Activated CD4-positive, alpha-beta T cell treated with anti-CD3 and anti-CD28 coated beads, Interleukin-2, amount 10 ng/mL, durations not matched to agents 7 days and 5 days (primary cell): ENCODE measurements at places on chromosomes 1 and 21. TPM values are rescaled to one million over a fixed set of nuclear protein-coding genes. Genes with fewer than 3 reads are reported as not detected.

DNA sequence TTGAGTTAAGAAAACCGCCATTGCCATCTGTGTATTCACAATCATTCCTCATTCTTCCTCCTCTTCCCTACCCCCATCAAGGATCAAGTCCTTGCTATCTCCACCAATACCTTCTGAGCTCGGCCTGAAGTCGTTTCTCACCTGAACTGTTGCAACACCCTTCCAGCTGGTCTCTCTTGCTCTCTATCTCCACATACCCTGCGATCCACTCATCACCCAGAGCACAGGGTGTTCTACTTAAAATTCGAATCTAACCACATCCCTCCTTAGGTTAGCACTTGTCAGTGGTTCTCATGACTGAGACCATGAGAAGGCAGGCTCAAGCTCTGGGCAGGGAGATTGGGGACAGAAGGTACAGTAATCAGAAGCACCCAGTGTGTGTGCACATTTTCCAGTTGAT, 4.6 kb downstream of the IVL start:
- peaks cover 21% of the 10 kb centered on the region for H3K27me3 ChIP-seq
- no peak for DNase-seq
- no peaks in the 10 kb centered on the region for H3K36me3 ChIP-seq
- no peak overlapping the region for H3K4me3 ChIP-seq
- no peak overlapping the region for H3K27ac ChIP-seq

DNA sequence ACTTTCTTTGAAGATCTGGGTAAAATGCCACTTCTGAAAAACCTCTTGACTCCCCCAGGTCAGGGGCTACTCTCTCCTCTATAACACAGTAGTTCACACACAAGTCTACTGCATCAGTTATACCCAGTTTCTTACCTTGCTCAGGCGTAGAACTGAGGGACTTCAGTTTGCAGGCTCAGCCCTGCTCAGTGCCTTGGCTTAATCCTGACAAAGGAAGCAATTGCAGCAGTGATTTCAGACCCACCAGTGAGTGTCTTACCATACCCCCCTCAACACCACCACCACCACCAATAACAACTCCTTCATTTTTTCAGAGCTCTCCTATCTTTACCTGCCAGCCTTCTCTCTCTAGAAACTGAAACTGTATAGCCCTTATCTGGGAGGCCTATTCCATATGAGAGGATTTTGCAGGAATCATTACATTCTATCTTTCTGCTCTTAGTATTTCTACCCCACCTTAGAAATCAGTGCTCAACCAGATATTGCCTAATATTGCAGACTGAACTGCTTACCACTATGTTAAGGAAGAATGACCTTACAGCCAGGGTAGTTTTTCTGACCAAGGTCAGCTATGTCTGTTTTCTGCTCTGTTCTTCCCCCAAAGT, 105.5 kb upstream of the S1PR1 start:
- H3K27ac ChIP-seq: peak overlapping the region; percentile 61
- DNase-seq: no peak
- H3K27me3 ChIP-seq: no peaks in the 10 kb centered on the region

- H3K4me1 ChIP-seq: peaks cover 18% of the 10 kb centered on the region
- peak; percentile 17 for DNase-seq
- H3K27me3 ChIP-seq: peaks cover 4% of the 10 kb centered on the region
- peak overlapping the region; percentile 3 for H3K4me3 ChIP-seq
- H3K36me3 ChIP-seq: peaks cover 5% of the 10 kb centered on the region
Observed at GRCh38 chr21:37207441-37208009, 59.6 kb downstream of the VPS26C start.

GRCh38 chr1:244628789-244629188, 24.1 kb upstream of the DESI2 start:
- no peak for DNase-seq
- H3K36me3 ChIP-seq: no peaks in the 10 kb centered on the region
- H3K27ac ChIP-seq: no peak overlapping the region

DNA sequence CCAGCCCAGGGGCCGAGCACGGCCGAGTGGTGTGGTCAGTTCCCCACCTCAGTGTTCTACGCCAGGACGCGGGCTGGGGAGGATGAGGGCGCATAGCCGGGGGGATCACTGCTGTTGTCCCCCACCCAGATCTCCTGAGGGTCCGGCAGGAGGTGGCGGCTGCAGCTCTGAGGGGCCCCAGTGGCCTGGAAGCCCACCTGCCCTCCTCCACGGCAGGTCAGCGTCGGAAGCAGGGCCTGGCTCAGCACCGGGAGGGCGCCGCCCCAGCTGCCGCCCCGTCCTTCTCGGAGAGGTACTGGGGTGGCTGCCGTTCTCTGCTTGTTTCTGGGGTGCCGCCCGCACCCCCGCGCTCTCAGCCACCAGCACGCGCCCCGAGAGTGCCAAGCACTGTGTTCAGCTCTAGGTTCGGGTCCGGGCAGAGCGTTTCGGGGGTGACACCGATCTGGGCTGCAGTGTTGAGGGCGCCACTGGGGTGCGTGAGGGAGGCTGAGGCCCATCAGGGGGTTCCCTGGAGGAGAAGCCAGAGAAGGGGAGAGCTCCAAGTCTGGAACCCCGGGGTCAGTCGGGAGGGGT, 17.4 kb downstream of the SAMD11 start:
- H3K27ac ChIP-seq: no peak overlapping the region
- H3K27me3 ChIP-seq: peaks cover 32% of the 10 kb centered on the region
- H3K36me3 ChIP-seq: peaks cover 7% of the 10 kb centered on the region
- no peak for DNase-seq
- H3K4me1 ChIP-seq: peaks cover 4% of the 10 kb centered on the region

- H3K36me3 ChIP-seq: peaks cover 20% of the 10 kb centered on the region
- no peaks in the 10 kb centered on the region for H3K4me1 ChIP-seq
- H3K27ac ChIP-seq: no peak overlapping the region
- no peaks in the 10 kb centered on the region for H3K27me3 ChIP-seq
- H3K4me3 ChIP-seq: no peak overlapping the region
- no peak for DNase-seq
Observed at GRCh38 chr1:54186056-54186455, 13.8 kb downstream of the CYB5RL start.

DNA sequence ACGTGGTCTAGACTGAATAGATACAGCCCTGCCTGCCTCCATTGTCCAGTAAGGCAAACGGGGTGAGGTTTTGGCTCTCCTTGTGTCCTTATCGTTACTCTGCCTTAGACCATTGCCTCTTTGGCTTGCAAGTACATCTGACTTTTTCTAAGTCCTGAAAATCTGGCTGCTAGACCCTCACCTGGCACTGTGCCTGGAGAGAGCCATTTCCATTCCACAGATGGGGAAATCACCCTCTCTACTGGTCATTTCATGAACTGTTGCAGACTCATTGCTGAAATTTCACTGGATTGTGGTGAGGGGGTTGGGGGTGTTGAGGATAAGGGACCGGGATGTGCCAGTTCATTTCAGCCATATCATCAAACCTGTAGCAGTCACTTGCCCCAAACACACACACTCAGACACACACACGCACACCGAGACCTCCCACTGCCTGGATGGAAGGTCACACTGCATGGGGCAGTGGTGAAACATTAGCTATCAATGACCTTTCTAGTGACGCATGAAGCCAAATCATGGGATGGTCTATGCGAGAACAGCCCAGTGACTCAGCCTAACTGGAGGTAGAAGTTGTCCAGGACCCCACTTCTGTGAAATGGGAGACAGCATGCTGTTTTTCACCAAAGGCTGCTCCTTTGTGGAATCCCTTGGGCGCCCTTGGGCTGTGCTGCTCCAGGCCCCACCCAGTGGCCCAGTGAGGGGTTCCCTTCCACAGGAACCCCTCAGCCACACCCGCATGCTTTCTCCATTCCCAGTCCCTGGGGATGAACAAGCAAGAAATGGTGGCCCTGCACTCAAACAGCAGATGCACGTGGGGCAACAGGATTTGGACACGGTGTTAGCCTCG, 34.9 kb upstream of the VASH2 start:
- no peak overlapping the region for H3K27ac ChIP-seq
- no peaks in the 10 kb centered on the region for H3K4me1 ChIP-seq
- no peaks in the 10 kb centered on the region for H3K36me3 ChIP-seq
- no peak for DNase-seq
- no peak overlapping the region for H3K4me3 ChIP-seq

DNA sequence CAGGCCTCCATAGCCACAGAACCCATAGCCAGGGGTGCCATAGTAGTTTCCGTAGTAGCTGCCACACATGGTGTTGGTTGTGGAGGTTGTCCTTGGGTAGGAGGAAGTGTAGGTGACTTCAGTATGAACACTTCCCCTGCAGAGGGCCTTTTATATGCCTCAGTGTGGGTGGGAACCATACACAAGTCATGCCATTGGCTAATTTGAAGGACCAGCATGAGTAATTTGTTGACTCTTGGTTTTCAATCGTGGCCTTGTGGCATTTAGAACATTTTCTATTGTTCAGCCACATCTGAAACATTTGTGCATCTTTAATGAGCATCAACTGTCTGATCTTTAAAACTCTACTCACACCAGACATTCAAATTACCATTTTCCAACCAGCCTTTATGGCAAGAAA, at the start of gene KRTAP6-1:
TSS of gene KRTAP6-1 (minus strand) at position 95 of the 400 bp plus-strand sequence. CDS start at position 69, 26 bp downstream.
- no peaks in the 10 kb centered on the region for H3K36me3 ChIP-seq
- no peak within 1 kb of the TSS for H3K4me3 ChIP-seq
- peaks cover 2% of the 10 kb centered on the region for H3K27me3 ChIP-seq
- no peaks in the 10 kb centered on the region for H3K4me1 ChIP-seq
- no peak within 1 kb of the TSS for H3K27ac ChIP-seq
- DNase-seq: no peak

GRCh38 chr1:5423109-5423508, 569.1 kb downstream of the NPHP4 start:
- peaks cover 22% of the 10 kb centered on the region for H3K4me1 ChIP-seq
- H3K36me3 ChIP-seq: no peaks in the 10 kb centered on the region
- H3K27me3 ChIP-seq: peaks cover 34% of the 10 kb centered on the region
- H3K4me3 ChIP-seq: no peak overlapping the region
- peak; percentile 50 for DNase-seq

DNA sequence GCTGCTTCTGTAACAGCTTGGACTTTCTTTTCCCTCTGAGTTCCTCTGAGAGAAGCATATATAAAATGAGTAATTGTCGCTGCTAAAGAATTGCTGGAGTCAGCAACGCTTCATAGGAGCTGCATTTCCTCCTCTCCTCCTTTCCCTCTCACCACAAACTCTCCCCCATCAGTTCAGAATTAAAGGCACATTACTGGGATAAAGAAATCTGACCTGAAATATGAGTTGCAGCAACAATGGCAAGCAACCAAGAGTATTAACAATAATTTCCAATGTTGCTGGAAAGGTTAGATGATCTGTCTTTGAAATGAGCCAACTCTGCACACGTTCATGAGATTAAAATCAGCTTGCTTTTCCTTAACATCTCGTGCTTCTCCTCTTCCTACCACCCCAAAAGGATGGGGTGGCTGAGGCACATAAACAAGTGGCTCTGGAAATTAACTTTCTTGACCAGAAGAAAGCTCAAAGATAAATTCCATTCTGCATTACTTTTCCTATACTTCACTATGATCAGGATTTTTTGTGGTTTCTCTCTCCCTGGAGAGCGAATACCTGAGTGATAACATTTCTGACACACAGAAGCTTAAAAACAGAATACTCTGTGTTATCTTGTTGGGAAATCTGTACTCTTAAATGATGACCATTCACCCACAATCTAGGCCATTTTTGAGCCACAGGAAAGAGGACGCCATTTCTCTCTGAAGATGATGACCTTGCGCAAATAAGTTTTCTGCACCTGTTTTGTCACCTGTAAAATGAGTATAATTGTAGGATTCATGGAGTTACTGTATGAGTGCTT, 90.2 kb downstream of the TGFBR3 start:
- no peaks in the 10 kb centered on the region for H3K27me3 ChIP-seq
- peaks cover 35% of the 10 kb centered on the region for H3K4me1 ChIP-seq
- H3K36me3 ChIP-seq: peaks cover 10% of the 10 kb centered on the region
- H3K4me3 ChIP-seq: no peak overlapping the region
- no peak for DNase-seq

- peaks cover 7% of the 10 kb centered on the region for H3K27me3 ChIP-seq
- no peaks in the 10 kb centered on the region for H3K4me1 ChIP-seq
- no peak overlapping the region for H3K27ac ChIP-seq
- no peaks in the 10 kb centered on the region for H3K36me3 ChIP-seq
- DNase-seq: no peak
Observed at GRCh38 chr1:7378346-7379130, 392.6 kb upstream of the VAMP3 start.

Gene ZNF684
- 5.5 TPM for total RNA-seq

Gene CELA2A
- not detected for total RNA-seq

Gene ASCL5
- total RNA-seq: not detected

Gene CHIT1
- total RNA-seq: 0.42 TPM

Gene CELA3B
- not detected for total RNA-seq

Gene FCAMR
- not detected for total RNA-seq
